ENCODE measurements at places on chromosomes 12 and 14.
A peak's percentile ranks its signal among the peaks of the same experiment; 100 is the strongest.

DNA sequence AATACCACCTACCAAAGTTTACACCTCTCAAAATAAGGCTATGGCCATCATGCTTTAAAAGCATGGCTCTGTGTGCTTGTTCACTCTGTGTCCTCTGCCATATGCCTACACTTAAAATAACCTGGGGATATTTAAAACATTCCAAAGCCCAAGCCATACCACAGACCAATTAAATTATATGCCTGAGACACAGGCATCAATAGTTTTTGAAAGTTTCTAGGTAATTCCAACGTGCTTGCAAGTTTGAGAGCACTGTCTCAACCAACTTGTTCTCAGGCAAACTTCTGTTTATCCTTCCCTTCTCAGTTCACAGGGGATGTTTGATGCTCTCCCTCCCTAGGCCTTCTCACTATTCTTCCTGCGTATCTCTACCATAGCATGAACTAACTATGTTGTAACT lies 3.4 kb upstream of the FRMD6 start:
- DNase-seq = no peak

DNA sequence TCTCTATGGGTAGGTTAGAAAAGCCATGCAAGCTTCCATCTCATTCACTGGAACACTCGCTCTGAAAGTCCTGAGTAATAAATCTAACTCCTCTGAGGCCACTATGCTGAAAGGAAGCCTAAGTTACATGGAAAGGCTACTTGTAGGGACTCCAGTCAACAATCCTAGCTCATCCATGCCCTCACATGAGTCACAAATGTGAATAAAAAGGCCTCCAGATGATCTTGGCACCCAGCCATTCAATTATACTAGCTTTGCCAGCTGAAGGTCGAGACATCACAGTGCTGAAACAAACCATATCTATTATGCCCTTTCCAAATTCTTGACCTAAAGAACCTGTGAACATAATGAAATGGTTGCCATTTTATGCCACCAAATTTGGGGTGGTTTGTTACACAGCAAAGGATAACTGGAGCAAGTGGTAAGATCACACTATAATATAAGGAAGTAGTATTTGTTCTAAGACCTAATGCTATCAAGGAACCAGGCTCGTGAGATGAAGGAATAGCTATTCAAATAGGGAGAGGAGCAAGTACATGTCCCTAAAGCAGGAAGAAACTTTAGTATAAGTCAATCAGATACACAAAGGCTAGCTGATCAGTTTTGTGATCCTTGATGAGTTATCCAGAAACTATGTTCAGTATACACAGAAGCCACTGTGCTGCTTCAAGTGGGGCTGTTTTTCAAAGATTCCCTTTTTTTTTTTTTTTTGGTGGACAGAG lies 142.1 kb downstream of the MED13L start:
- DNase-seq = no peak

DNA sequence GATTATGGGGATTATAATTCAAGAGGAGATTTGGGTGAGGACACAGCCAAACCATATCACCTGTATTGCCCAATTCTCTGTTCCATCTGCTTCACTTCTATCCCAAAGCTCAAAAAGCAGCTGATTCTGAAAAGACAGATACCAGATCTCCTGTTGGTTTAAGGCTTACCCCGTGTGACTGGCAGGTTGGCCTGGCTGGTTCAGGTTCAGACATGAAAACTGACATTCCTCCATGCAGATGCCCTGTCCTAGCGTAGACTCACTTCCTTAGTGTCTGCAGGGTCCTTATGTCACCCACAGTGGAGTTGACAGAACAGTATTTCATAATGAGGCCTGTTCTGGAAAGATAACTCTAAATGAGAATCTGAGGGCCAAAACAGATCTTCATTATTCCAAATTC lies 61.1 kb upstream of the FLRT2 start:
- no peak for DNase-seq

DNA sequence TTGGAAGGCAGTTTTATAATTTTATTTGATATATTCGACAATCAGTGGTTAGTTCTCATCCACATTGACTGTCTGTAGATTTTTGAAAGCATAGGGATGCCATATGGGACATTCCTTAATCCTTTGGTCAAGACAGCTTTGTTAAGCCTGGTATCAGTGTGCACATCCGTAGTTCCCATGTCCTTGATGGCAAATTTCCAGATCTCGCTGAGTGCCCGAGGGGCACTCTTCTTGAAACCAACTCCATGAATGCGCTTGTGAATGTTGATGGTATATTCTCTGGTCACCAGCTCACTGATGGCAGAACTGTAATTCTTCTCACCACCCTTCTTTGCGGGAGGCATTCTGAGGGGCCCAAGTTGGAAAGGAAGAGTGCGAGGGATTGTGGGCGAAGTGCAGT lies 6.1 kb upstream of the DENND5B start:
- no peak for DNase-seq

- no peak for DNase-seq
Observed at GRCh38 chr14:47276931-47277330, 398.5 kb downstream of the MDGA2 start.

DNA sequence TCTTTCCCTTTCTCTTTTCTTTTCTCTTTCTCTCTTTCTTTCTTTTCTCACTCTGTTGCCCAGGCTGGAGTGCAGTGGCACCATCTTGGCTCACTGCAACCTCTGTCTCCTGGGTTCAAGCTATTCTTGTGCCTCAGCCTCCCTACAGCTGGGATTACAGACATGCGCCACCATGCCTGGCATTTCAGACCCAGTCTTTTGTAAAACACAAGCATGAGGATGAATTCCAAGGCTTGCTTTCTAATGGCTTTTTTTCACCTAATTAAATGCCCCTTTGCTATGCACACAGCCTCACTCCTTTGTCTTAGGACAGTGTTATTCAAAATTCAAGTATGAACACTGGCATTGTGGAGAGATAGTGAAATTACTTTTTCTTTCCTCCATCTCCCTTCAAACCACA lies 6.0 kb upstream of the SLC38A2 start:
- no peak for DNase-seq

DNA sequence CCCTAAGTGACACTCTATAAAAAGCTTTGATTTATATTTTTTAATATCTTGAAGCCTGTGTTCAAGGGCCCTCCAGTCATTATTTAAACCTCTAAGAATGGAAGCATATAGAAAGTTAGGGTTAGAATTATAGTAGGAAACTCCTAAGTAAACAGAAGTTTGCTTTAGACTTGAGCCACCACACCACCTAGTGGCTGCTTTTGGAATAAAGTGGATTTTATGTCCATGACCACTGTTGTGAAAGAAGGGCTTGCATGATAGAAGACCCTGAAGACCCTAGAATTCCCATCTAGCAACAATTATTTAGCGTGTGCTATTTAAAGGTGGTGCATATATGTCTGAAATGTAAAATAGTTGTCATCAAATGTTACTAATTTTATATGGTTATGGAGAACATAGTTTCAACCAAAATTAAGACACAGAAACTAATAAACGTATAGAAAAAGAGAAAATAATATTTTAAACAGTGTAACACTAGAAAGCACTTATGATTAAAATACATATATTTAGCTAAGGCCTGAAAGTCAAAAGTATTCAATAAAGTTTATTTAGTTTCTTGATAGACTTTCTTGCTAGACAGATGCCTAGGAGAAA lies 21.3 kb downstream of the LRRIQ1 start:
- no peak for DNase-seq

GRCh38 chr14:101223561-101224162 lies 320.1 kb upstream of the RTL1 start:
- DNase-seq = no peak

DNA sequence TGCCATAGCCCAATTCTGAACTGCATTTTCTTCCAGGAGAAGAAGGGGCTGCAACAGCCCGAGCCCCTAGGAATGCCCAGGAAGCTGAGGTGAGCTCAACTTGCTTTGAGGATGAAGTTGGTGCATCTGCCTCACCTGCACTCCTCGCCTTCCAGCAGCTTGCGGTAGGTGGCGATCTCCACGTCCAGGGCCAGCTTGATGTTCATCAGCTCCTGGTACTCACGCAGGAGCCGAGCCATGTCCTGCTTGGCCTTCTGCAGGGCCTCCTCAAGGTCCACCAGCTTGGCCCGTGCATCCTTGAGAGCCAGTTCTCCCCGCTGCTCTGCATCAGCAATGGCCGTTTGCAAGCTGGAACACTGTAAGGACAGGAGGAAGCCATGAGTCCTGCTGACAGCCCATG lies 6.0 kb downstream of the KRT75 start:
- no peak for DNase-seq

DNA sequence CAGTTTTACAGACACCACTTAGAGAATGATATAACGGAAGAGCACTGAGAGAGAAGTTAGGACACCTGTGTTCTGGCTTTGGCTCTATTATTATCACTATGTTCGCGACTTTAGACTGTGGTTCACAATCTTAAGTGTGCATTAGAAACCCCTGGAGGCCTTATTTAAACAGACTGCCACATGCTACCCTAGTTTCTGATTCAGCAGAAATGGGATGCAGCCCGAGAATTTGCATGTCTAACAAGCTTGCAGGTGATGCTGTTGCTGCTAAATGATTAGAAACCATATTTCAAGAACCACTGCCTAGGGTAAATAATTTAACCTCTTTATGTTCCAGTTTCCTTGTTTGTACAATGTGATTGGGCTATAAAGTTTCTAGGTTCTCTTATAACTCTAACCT lies 3.6 kb upstream of the RAD51AP1 start:
- DNase-seq = no peak

GRCh38 chr12:29149691-29150281 lies 708 bp downstream of the FAR2 start:
- DNase-seq = no peak

DNA sequence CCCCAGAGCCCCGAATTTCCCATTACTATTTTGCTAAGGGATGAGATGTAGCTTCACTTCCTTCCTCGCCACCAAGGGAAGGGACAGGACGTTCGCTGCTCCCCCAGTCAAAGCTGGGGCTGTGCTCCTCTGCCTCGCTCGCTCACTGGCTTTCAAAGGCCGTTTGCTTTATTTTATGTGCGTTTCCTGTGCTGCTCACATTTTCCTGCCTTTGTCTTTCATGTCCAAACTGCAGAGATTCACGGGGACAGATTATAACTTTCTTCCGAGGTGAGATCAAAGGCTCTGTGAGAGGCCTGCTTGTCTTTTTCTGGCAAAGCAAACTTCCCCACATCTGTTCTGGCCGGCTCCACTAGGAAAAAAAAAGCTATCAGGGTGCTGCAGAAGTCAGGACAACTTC lies 76.0 kb upstream of the FZD10 start:
- no peak for DNase-seq

GRCh38 chr12:127550271-127550670 lies 716.7 kb upstream of the TMEM132C start:
- no peak for DNase-seq

- no peak for DNase-seq
Observed at GRCh38 chr12:30010071-30011052, 226.6 kb upstream of the TMTC1 start.

GRCh38 chr14:55599250-55599879 lies 19.4 kb downstream of the KTN1 start:
- DNase-seq = no peak

- peak; percentile 2 for DNase-seq
Observed at GRCh38 chr12:4763549-4763948, 43.3 kb downstream of the GALNT8 start.

GRCh38 chr12:92076101-92076500 lies 69.5 kb downstream of the BTG1 start:
- no peak for DNase-seq

GRCh38 chr14:53156238-53156637 lies 3.1 kb upstream of the DDHD1 start:
- no peak for DNase-seq

- DNase-seq = no peak
Observed at GRCh38 chr14:101201535-101202151, 298.1 kb upstream of the RTL1 start.
